Activated CD4-positive, alpha-beta T cell treated with anti-CD3 and anti-CD28 coated beads, Interleukin-2, amount 10 ng/mL, durations not matched to agents 7 days and 5 days (primary cell): ENCODE measurements at places on chromosomes 6 and 20. TPM values are rescaled to one million over a fixed set of nuclear protein-coding genes. Genes with fewer than 3 reads are reported as not detected.
A peak's percentile ranks its signal among the peaks of the same experiment; 100 is the strongest.

DNA sequence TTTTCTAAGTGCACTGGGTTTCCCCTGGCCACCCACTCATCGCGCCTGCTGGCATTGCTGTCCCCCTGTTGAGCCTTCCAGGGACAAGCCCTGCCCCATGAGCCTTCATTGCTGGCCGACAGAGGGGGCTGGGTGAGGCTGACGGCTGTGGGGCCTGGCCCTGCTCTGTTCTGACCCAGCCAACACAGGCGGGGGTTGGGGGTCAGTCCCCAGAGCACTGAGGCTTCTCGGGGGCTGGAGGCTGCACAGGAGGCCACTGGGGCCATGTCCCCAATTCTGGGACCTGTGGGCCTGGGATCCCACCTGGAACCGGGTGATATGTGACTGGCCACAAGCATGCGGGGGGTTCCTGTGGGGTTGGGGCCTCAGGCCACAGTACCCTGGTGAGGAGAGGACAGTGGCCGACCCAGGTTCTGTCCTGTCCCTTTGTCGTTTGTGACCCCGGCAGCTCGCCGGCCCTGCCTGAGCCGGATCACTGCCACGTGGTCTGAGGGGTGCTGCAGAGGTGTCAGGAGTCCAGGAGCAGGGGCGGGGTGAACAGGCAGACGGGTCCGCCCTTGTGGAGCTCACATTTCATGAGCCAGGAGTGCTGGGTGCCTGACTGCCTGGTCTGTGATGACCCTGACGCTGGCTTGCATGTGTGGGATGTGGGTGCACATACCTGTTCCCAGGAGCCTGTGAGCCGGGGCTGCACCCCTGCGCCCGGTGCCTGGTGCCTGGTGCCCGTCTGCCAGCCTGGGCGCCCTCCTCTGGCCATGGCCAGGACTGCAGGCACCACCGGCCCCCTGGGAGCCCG, 2.1 kb upstream of the COL20A1 start:
- no peak overlapping the region for H3K27ac ChIP-seq
- no peak overlapping the region for H3K4me3 ChIP-seq
- DNase-seq = peak; percentile 57
- H3K36me3 ChIP-seq = peaks cover 3% of the 10 kb centered on the region

DNA sequence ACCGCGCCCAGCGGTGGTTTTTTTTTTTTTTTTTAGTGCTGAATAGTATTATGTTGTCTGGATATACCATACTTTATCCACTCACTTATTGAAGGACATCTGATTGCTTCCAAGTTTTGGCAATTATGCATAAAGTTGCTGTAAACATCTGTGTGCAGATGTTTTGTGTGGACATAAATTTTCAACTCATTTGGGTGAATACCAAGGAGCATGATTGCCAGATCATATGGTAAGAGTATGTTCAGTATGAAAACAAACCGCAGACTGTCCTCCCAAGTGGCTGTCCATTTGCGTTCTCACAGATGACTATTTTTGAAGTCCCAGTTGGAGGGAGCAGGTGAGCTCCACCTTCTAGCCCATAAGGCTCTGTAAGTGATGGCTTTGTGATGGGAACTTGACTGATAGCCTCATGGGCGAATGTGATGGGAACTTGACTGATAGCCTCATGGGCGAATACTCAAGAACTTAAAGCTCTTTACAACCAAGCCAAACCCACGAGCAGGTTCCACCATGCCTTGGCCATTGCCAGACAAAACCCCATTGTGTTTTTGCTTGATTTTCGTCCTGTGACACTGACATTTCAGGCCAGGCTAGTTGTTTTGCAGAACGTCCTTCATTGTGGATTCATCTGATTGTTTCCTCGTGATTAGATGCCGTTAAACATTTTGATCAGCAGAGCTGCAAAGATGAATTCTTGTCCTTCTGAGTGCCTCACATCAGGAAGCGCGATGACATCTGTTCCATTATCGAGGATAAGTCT, 51.0 kb downstream of the ZBTB2 start:
- DNase-seq = no peak
- H3K4me1 ChIP-seq = no peaks in the 10 kb centered on the region
- H3K4me3 ChIP-seq = no peak overlapping the region
- H3K36me3 ChIP-seq = no peaks in the 10 kb centered on the region

Gene CHD6
- 42.5 TPM for total RNA-seq

Gene SNAP25
- total RNA-seq = not detected

DNA sequence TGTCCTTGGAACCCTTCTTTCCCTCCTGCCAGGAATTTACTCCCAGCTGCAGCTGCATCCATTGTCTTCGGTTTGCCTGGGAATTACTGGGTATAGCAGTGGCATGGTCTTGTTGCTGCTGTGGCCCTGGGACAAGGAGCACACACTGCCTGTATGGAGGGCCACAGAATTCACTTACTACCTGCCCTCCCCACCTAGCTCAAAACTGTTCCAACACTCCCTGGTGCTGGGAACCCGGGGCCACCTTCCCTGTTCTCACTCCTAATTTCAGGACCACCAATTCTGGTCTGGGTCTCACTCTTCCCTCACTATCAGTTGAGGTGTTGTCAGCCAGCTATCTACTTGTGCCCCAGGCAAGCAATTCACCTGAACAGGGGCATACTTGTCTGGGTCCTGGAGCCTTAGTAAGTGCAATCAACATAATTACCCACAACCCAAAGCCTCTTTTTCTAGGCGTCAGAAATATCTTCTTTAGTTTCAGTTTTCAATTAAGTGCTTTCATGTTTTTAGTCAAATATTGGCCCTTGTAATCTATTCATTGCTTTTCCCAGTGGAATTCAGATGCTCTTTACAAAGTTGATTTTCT, 47.2 kb downstream of the METTL24 start:
- no peak for DNase-seq
- no peaks in the 10 kb centered on the region for H3K36me3 ChIP-seq
- no peak overlapping the region for H3K27ac ChIP-seq
- H3K4me3 ChIP-seq = no peak overlapping the region

- H3K4me3 ChIP-seq = no peak overlapping the region
- no peak overlapping the region for H3K27ac ChIP-seq
- no peaks in the 10 kb centered on the region for H3K36me3 ChIP-seq
- DNase-seq = no peak
Measured at GRCh38 chr6:99145738-99146137, 198.0 kb upstream of the FBXL4 start.

GRCh38 chr6:20112841-20113240, 99.4 kb downstream of the MBOAT1 start:
- H3K27ac ChIP-seq = no peak overlapping the region
- DNase-seq = no peak
- peaks cover 24% of the 10 kb centered on the region for H3K36me3 ChIP-seq
- no peak overlapping the region for H3K4me3 ChIP-seq

GRCh38 chr20:14673164-14673563, 335.8 kb upstream of the FLRT3 start:
- H3K36me3 ChIP-seq = no peaks in the 10 kb centered on the region
- H3K27ac ChIP-seq = no peak overlapping the region
- no peak for DNase-seq
- H3K27me3 ChIP-seq = no peaks in the 10 kb centered on the region
- no peaks in the 10 kb centered on the region for H3K4me1 ChIP-seq
